ENCODE measurements at places on chromosomes 2 and 18. TPM values are rescaled to one million over a fixed set of nuclear protein-coding genes. Genes with fewer than 3 reads are reported as not detected.

- DNase-seq, result no peak
Observed at GRCh38 chr2:99444222-99444621, 45.6 kb downstream of the REV1 start.

GATA6 gene
- total RNA-seq, result 13.1 TPM

OTOS gene
- total RNA-seq, result not detected

- DNase-seq, result no peak
Observed at GRCh38 chr2:159859583-159859982, 61.6 kb upstream of the CD302 start.

LYG2 gene
- not detected for total RNA-seq

DNA sequence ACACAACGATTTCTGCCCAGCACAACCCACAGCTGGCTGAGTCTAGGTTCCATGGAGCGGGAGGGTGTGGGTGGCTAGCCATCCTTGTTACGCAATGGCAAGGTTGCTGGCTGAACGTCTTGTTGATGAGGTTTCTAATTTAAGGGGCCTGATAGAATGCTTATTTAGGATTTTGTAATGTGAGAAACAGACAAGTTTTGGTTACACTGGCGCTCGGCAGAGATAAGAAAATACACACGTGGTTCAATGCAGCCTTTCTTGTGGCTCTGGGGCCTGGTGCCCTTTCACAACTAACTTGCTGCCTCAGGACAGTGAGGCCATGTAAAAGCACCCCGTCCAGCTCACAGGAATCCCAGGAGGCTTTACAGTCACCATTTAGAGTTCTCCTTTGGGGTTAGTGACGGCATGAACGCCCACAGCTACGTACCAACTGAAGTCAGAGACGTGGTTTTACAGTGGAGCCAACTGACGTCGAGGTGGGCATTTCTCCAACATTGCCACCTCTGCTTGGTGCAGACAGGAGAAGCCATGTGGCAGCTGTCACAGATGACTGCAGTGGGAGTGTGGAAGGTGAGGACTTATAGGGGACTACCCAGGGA lies 29.7 kb upstream of the PIEZO2 start:
- DNase-seq, result no peak

C2orf72 gene
- total RNA-seq, result 1.3 TPM

- no peak for DNase-seq
Observed at GRCh38 chr2:38578832-38579231, 23.9 kb downstream of the HNRNPLL start.

GRCh38 chr2:181319286-181319685 lies 137.9 kb upstream of the ITGA4 start:
- DNase-seq, result no peak

DSG1 gene
- not detected for total RNA-seq

ZEB2 gene
- total RNA-seq, result 95.4 TPM

TPO gene
- not detected for total RNA-seq

ARPC2 gene
- 424 TPM for total RNA-seq

GRCh38 chr2:17583646-17584045 lies 43.1 kb downstream of the VSNL1 start:
- DNase-seq, result no peak

SLC38A11 gene
- total RNA-seq, result 0.18 TPM

MALT1 gene
- total RNA-seq, result 23.3 TPM

DNA sequence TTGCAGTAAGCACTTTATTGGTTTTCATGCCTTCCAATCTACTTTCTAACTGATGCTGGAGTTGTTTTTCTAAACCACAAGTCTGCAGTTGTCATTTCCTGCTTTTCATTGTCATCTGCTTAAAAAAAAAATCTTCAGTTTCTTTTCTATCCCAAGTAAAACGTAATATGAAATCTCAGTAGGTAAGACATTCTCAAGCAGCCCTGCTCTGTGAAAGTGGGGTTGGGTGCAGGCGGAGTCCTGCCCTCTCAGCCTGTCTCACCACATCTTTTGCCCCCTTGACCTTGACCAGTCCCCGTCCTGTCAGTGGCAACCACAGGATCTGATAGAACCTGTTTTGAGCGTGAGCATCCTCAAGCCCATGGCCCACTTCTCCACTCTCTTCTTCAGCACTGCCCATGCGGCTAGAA lies 80.0 kb upstream of the CPO start:
- DNase-seq, result no peak

SMIM21 gene
- not detected for total RNA-seq

MC5R gene
- not detected for total RNA-seq

DNA sequence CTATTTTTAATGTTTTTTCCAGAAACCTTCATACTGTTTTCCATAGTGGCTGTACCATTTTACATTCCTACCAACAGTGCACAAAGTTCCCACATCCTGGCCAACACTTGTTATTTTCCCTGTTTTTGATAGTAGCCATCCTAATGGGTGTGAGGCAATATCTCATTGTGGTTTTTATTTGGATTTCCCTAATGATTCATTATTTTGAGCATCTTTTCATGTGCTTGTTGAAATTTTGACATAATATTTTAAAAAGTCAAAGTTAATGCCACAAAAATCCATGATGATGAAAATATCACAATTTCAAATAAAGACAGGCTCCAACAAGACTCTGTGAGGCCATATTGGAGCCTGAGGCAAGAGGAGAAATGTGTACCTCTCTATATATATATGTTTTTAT lies 50.2 kb downstream of the VWA3B start:
- DNase-seq, result no peak

DNA sequence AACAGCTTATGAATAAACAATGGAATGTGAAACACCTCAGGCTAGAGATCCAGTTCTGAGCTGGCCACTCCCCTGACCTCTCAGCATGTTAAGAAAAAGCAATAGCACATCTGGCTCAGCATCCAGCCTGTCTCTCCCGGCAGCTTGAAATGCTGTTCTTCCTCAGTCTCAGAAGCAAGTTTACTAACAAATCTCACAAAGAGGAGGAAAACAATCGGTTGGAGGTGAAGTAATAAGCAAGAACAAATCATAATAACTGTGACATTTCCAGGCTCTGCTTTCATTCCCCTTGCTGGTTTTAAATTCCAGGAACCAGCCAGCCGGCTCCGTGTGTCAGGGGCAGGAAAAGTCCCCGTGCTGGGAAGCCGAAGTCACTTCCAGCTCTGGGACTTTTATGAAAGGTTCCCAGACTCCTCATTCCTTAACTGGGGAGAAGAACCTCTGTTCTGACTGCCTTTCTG lies 133.9 kb upstream of the ARL4C start:
- no peak for DNase-seq

CDH2 gene
- 208 TPM for total RNA-seq

UGT1A8 gene
- not detected for total RNA-seq

DNA sequence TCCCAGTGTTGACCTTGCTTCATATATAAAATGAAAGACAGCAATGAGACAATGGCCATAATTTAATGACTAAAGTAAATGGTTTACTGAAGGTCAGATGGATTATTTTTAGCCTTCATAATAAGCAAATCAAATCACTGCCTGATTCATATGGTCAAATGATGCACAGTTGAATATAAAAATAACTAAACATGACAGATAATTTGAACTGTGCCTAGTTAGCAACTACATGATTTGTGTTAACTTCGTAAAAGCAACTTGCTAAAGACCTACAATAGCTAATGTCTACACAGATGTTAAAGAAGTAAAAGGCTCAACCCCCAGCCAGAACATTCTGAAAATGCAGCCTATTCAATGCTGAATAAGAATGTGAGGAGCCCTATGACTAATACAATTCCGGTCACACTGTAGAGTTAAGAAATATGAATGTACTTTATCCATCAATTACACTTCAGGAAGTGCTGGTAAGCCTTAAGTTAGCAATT lies 590.8 kb upstream of the CDH2 start:
- DNase-seq, result no peak

SPR gene
- 8.9 TPM for total RNA-seq

PRPF40A gene
- total RNA-seq, result 62.5 TPM

- DNase-seq, result no peak
Observed at GRCh38 chr2:27980242-27980641, 89.7 kb downstream of the BABAM2 start.

- no peak for DNase-seq
Observed at GRCh38 chr2:152396763-152397162, 61.8 kb downstream of the FMNL2 start.

DNA sequence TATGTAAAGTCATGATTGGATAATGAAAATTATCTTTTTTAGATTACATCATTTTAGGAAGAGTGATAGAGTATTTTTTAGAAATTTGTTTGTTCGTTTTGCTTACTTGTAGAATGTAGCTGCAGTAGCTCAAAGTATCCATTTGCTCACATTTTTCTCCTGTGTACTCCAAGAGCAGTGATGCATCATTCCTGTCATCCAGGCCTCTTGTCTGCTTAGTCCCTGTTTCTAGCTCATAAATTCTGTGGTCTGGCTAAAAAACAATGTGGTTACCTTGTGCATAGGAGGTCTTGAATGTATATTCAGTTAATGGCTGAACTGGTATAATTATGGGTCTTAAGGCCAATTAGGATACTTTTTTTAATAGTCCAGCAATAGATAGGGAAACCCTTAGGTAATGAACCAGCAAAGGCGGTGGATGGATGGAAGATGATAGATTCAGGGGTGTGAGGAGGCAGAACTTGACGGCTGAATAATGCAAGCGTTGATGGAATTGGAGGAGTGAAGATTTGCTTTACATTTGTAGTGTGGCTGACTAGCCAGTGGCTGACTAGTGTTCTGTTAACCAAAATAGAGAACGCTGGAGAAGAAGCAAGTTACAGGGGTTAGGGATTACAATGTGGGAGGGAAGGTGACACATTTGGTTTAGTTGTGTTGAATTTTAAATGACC lies 145.0 kb downstream of the ZNF407 start:
- no peak for DNase-seq

- DNase-seq, result no peak
Observed at GRCh38 chr18:50507120-50507590, 52.7 kb upstream of the MAPK4 start.

DNA sequence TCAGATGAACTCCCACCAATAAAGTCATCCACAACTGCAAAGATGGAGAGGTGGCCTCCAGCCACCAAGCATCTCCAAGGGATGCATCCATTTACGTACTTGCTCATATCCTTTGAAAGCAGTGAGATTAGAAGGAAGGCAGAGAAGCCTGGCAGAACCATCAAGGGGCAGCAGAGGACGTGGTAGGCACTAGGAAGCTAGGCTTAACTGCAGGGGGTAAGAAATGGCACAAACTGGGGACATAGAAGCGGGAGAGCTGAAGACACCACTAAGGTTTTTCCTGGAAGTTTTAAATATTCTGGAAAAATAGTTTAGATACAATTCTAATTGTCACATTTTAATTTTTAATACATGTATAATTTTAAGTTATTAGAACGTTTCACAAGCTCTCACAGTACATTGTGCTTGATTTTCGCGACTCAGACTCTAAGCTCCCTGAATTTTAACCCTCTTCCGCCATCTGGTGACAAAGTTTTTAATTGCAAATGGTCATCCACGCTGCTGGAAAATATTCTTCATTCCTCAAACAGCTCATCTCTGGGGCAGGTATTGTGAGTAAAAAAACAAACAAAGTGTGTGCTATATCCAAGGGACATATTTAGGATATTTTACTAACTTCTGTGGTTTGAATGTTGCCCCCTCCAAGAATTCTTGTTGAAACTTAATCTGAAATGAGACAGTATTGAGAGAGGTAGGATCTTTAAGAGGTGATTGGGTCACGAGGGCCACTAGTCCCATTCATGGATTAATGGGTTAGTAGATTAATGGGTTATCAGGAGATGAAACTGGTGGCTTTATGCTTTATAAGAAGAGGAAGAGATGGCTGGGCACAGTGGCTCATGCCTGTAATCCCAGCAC lies 1.6 kb upstream of the PSTPIP2 start:
- DNase-seq, result no peak

DNA sequence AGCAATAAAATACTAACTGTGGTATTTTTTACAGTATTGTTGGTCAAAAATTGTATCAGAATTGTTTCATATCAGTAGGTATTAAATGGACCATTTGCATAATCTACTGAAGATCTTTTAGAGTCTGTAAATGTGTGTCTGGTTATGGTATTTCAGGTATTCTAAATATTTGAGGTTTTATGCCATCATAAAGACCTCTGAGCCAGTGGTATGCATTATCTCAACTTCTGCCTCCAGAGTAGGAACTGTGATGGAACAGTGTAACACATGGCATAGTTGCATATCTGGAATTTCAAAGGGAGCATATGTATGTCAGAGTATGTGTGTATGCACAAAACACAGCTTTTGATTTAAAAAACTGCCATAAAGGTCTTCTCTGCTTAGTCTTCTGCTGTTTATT lies 15.4 kb downstream of the GREB1L start:
- no peak for DNase-seq

GRCh38 chr2:83022631-83023210 lies 1436.4 kb downstream of the SUCLG1 start:
- no peak for DNase-seq

DNA sequence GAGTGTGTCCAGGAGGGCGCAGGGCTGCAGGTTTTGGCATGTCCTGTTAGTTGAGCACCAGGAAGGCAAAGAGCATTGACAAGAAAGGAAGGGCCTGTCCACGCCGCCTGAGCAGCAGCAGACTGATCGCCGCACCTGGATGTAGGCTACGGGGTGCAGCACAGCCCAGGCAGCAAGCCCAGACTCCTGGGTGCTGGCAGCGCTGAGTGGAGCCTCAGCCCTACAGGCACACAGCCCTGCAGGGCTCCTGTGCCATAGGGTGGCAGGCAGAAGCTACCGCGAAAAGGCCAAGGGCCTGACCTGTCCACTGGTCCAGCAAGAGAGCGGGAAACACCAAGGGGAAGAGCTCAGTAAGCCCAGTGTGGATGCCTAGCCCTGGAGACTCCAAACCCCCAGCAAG lies 198.0 kb downstream of the HDAC4 start:
- DNase-seq, result peak; percentile 68

GRCh38 chr18:10051877-10052631 lies 138.2 kb downstream of the VAPA start:
- no peak for DNase-seq

CD8B2 gene
- not detected for total RNA-seq

- no peak for DNase-seq
Observed at GRCh38 chr2:85188852-85189251, 55.7 kb downstream of the TCF7L1 start.

DNA sequence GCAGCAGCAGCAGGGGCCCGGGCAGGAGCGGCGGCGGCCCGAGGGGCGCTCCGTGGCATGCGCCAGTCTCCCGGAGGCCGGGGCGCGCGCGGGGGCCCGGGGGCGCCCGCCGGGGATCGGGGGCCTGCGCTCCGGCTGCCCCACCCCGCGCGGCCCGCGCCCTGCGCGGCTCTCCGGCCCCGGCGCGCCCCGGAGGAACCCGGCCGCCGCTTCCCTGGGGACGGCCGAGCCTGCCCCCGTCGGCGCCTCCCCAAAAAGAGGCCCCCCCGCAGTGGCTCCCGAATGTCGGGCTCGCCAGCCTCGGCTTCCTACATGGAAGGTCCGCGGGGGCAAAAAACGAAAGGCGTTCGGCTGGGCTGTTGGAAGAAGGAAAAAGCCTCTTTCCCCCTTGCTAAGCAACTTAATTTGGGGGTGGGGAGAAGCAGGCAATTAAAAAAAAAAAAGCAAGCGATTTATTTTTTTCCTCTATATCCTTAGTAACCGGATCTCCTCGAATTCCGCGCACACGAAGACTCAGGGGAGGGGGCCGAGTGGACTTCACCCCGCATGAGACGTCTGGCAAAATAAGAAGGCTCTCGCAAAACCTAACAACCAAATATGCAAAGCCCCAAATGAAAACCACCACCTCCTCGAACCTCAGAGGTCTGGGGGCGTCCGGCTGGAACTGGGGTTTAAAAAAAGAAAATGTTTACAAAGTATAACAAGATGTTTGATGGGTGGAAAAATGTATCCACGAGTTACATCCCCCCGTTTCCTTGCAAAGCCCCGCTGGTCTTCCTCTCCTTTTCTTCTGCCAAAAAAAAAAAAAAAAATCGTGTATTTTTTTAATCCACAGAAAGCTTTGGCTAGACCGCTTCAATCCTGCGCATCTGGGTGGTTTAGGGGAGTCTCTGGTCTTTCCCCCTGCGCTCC lies at the start of gene SMAD7:
TSS of gene SMAD7 (minus strand) at position 430 of the 912 bp plus-strand sequence. CDS start 541 bp downstream, outside the sequence.
- no peak for DNase-seq
